ENCODE measurements at places on chromosomes 2 and 18.

DNA sequence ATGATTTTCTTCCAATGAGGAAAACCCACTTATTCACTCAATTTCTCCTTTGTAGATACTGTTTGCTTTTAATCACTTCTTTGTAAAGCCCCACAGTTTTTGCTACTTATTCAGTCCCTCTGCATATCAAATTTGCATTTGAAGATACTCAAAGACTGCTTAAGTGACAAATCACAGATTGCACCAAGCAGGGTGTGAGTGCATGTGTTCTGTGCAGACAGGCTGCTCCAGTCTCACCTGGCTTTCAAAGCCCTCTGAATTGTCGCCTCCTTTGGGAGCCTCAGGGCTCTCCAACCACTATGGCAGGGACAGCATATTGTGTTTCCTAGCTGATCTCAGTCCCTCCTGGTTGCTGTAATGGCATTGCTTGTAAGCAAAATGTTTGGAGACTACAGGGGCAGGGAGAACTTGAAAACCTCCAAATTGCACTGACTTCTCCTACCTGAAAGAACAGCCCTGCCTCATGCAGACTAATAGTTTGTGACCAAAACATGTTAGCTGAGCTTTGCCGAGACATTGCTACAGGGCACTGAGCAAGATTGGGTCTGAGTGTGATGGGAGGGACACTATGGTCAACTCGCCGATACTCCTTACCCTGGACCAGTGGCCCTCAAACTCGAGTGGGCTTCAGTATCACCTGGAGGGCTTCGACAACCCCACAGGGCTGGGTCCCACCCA lies 96.8 kb downstream of the POLE4 start:
- DNase-seq: no peak

DNA sequence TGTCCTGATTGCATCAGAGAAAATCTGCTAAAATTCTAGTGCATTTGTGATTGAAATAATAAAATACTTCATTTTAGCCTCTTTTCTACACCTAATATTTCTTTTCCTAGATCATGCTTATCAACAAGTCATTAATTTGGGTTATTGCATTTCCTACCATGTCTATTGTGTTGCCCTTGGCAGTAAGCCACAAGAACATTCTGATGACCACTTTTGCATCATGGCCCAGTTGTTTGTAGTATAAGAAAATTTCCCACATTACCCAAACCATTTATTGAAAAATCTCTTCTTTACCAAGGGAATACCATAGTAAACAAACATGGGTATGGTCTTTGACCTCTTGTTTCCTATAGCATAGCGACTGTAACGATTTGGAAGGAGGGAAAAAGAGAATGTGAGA lies 76.3 kb downstream of the R3HDM1 start:
- no peak for DNase-seq

- DNase-seq: peak; percentile 60
These were observed 83.8 kb downstream of the CLHC1 start for GRCh38 chr2:55148269-55148668.

GRCh38 chr2:12282780-12283695 lies 433.7 kb upstream of the TRIB2 start:
- no peak for DNase-seq

GRCh38 chr18:55650363-55650870 lies 62.4 kb upstream of the TCF4 start:
- DNase-seq: no peak

GRCh38 chr18:12092398-12093229 lies 1.0 kb upstream of the ANKRD62 start:
- no peak for DNase-seq

- peak; percentile 32 for DNase-seq
These were observed 629.9 kb downstream of the NRXN1 start for GRCh38 chr2:50401772-50402653.

DNA sequence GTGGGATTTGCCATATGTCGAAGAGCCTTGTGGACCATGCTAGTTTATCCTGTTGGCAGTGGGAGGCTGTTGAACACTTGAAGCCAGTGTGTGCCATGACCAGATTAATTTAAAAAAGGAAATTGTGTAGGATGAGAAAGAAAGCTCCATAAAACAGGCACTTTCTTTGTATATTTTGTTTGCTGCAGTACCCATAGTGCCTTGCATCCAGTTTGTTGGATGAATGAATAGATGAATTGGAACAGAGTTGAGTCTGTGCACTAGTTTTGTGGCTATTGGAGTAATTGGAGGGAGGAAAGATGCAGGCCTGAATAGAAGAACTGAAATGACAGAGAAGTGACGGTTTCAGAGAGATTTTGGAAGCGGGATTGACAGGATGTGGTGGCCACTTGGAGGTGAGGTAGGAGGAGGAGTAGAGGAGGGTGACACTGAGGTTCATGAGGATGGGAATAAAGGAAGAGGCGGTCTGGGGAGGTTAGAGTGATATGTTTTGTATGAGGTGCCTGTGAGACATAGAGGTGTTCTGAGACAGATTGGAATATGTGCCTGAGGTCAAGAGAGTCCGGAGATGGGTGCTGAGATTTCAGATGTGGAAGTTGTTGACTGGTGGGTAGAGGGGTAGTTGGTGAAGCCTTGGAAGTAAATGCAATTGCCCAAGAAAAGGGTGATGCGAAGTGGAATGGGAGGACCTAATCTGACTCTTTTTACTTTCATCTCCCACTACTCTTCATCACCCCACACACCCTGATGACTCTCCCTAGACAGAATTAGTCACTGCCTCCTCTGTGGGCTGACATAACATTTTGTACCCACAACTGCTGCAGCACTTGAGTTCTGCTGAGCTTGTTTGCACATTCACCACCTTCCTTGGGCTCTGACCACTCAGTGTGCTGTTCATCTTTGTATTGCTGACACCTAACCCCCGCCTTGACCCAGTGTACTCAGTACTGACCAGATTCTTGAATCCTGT lies 5.1 kb downstream of the DGUOK start:
- no peak for DNase-seq

GRCh38 chr18:45825258-45826044 lies at the start of gene SIGLEC15:
Gene SIGLEC15 (plus strand): TSS chr18:45825675. CDS start chr18:45825729, 54 bp downstream.
- no peak for DNase-seq

DNA sequence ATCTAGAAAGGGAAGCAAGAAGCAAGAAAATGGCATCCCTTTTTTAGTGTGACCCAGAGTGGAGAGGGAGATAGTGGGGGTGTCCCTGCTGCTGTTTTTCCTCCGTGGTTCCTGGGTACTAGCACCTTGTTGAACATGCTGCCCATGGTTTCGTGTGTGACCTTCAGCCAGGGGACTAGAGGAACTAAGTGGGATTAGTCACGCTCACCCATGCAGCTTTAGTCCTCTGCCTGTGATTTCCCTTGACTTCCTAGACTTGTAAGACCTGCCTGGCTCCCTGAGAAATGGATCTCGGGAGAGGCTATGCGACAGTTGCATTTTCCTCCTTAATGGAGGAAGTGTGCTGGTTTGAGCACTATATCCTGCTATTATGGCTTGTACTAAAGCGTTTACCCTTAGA lies 471.4 kb downstream of the DCDC2C start:
- DNase-seq: no peak

GRCh38 chr2:37583402-37583801 lies 88.0 kb downstream of the CDC42EP3 start:
- DNase-seq: no peak
